ENCODE measurements at places on chromosomes 1 and 21.

GRCh38 chr1:46244656-46245371 is 2.7 kb upstream of the RAD54L start:
- H3K27ac ChIP-seq = no peak overlapping the region
- peaks cover 15% of the 10 kb centered on the region for H3K4me1 ChIP-seq
- H3K27me3 ChIP-seq = no peaks in the 10 kb centered on the region
- no peak overlapping the region for H3K4me3 ChIP-seq
- DNase-seq = no peak

DNA sequence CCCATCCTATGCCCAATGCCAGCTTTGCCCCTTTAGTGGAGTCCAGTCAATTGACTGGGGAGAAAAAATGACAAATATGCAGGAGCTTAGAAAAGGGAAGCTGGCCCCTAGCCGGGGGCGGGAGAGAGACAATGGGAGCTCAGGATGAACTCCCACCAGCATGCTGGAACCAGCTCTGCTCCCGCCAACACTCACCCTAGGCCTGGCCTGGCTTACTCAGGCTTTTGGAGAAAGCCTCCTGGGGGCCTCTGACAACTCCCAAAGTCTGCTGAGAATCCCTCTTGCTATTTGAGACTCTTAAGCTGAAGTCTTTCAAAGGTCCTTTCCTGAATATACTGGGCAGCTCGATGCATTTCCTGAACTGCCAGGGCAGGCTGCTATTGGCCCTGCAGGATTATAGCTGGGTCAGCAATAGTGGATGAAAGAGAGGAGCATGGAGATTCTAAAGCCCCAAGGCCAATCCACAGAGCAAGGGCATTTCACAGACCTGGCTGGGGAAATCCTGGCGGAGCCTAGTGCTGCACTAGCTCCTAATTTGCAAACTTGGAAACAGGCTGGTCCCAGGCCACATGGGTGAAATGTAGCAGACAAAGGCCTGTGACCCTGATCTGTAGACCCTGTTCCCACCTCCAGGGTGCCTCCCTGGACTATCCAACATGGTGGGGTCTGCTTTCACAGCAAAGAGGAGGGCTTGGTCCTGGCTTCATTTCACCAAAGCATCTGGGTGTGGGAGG is 35.7 kb upstream of the CLSTN1 start:
- no peak for DNase-seq
- H3K27me3 ChIP-seq = no peaks in the 10 kb centered on the region
- H3K4me3 ChIP-seq = no peak overlapping the region
- H3K36me3 ChIP-seq = peaks cover 12% of the 10 kb centered on the region

GRCh38 chr1:167671727-167672511 is 41.9 kb downstream of the RCSD1 start:
- no peaks in the 10 kb centered on the region for H3K36me3 ChIP-seq
- no peak overlapping the region for H3K27ac ChIP-seq
- H3K4me1 ChIP-seq = no peaks in the 10 kb centered on the region
- peaks cover 3% of the 10 kb centered on the region for H3K27me3 ChIP-seq
- H3K4me3 ChIP-seq = no peak overlapping the region
- DNase-seq = no peak

DNA sequence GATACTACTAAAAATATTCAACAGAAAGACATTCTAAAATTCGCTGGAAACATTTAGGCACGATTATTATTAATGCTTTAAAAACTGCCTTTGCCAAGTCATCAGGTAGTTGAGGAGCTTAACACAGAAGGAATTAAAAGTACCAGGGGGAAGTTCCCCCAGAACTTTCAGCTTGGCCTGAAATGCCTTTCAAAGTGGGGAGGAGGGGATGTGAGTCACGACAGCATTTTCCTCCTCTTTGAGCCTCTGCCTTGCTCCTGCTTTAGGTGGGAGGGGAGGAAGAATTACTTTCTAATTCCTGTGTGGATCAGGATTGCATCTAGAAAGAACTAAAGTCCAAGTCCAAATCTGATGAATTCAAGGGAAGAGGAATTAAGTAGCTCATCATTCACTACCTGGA is 183.7 kb downstream of the CLIC6 start:
- H3K4me3 ChIP-seq = no peak overlapping the region
- no peak for DNase-seq
- no peaks in the 10 kb centered on the region for H3K36me3 ChIP-seq
- H3K27ac ChIP-seq = no peak overlapping the region
- no peaks in the 10 kb centered on the region for H3K27me3 ChIP-seq
- H3K4me1 ChIP-seq = peaks cover 3% of the 10 kb centered on the region

DNA sequence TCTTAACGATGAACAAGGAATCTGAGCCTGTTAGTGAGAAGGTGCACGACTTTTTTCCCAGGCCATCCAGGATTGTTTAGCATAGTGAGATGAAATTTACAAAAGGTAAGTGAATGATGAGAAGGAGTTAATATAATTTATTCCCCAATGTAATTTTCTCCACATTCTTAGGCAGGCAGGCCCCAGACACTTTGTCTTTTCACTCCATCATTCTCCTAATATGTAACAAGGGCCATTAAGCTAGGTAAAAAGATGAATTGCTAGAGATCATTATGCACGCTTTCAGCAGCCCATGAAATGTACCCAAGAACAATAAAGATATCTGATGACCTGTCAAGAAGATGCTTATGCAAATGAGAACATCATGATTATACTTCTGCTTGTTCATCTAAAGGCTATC is 24.1 kb downstream of the NIBAN1 start:
- no peaks in the 10 kb centered on the region for H3K27me3 ChIP-seq
- no peak for DNase-seq
- no peaks in the 10 kb centered on the region for H3K36me3 ChIP-seq
- H3K27ac ChIP-seq = no peak overlapping the region
- peaks cover 14% of the 10 kb centered on the region for H3K4me1 ChIP-seq
- H3K4me3 ChIP-seq = no peak overlapping the region

GRCh38 chr1:156796340-156797097 is 20.1 kb downstream of the SH2D2A start:
- H3K4me3 ChIP-seq = no peak overlapping the region
- H3K4me1 ChIP-seq = peaks cover 29% of the 10 kb centered on the region
- no peaks in the 10 kb centered on the region for H3K27me3 ChIP-seq
- H3K36me3 ChIP-seq = peaks cover 31% of the 10 kb centered on the region
- no peak for DNase-seq

DNA sequence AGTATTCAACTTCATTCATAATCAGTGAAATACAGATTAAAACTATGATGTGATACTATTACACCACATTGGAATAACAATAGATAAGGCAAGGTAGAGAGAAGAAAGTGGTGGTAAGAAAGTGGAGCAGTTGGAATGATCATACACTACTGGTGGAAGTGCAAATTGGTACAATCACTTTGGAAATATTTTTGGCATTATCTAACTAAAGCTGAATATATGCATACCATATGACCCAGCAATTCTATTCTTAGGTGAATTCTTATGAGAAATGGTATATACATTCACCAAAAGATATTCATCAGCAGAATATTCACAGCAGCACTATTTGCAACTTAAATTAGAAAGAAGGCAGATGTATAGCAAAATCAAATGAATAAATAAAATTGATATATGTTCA is 21.4 kb upstream of the PTPRC start:
- no peak overlapping the region for H3K4me3 ChIP-seq
- H3K36me3 ChIP-seq = no peaks in the 10 kb centered on the region
- DNase-seq = no peak
- H3K27ac ChIP-seq = no peak overlapping the region

DNA sequence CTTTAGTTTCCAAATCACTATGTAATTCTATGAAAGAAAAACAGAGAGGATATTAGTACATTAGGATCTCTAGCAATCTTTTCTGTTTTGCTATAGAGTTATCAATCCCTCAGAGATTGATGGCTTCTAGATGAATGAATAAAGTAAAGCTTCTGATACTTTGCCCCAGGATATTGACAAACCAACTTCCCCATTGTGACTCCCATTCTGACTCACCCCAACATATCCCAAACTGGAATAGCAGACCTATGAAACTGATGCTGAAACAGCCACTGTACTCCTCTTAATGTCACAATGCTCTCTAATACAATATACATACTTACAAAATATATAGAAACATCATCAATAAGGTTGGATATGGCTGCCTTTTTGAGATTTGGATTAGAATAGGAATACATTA is 442.1 kb upstream of the NR5A2 start:
- no peak overlapping the region for H3K4me3 ChIP-seq
- H3K27ac ChIP-seq = no peak overlapping the region
- no peaks in the 10 kb centered on the region for H3K27me3 ChIP-seq
- H3K36me3 ChIP-seq = no peaks in the 10 kb centered on the region
- no peak for DNase-seq

DNA sequence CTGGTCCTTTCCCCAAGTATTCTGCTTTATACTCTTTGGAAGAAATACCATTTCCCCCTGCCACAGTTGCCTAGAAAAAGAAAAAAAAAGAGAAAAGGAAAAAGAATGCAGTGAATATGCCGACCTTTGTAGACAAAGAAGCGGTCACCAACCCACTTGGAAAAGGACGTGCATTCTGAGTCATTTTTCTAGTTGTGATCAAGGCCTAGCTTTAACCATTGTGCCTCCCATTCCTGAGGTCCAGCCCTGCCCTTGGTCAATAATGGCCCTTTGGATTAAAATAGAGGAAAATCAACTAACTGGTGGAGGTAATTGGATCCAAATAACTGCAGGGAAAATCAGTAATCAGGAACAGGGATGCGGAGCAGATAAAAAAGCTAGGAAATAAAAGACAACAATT is 24.8 kb downstream of the S1PR1 start:
- H3K36me3 ChIP-seq = no peaks in the 10 kb centered on the region
- H3K27me3 ChIP-seq = no peaks in the 10 kb centered on the region
- no peak overlapping the region for H3K27ac ChIP-seq
- no peak overlapping the region for H3K4me3 ChIP-seq
- H3K4me1 ChIP-seq = peaks cover 37% of the 10 kb centered on the region

DNA sequence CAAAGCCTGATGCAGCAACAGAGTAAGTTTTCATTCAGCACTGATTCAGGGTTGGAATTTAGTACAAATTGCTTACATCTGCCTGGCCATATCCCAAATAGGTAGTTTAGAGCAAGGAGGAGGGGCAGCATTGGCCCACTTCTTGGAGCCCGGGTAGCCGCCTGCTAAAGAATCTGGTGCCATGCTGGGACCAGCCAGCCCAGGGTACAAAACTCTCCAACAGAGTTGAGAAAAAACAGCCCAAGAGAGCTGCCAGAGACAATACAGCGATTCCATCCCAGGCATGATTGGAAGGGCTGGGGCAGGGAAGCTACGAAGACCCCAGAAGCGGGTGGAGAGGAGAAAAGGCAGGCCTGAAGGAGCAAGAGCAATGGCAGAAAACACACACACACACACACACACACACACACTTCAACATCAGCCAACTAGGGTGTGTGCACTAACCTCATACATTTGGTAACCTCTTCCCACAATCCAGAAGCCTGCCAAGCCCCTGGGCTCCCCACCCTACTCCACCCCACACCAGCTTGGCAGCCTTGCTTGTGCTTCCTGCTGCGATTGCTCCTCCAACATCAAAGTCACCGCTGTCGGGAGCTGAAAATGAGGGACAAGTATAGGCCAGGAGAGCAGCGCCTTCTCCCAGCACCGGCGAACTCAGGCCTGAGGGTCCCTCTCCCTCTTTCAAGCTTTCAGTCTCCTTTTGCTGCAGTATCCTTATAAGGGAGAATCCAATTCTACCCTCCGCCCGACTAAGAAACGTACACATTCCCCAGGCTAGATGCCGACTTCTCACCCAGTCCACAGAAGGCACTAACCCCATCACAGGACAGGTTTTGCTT is 1.2 kb downstream of the PIK3C2B start:
- peak overlapping the region; percentile 94 for H3K4me3 ChIP-seq
- H3K4me1 ChIP-seq = peaks cover 33% of the 10 kb centered on the region
- H3K27me3 ChIP-seq = peaks cover 4% of the 10 kb centered on the region
- DNase-seq = no peak

- H3K27me3 ChIP-seq = no peaks in the 10 kb centered on the region
- no peak overlapping the region for H3K4me3 ChIP-seq
- no peaks in the 10 kb centered on the region for H3K36me3 ChIP-seq
- DNase-seq = no peak
- H3K27ac ChIP-seq = no peak overlapping the region
Measured at GRCh38 chr1:235013512-235013911, 115.1 kb downstream of the TOMM20 start.

GRCh38 chr21:36750576-36750959 is 51.7 kb downstream of the SIM2 start:
- H3K27ac ChIP-seq = peak overlapping the region; percentile 84
- peak overlapping the region; percentile 64 for H3K4me3 ChIP-seq
- no peaks in the 10 kb centered on the region for H3K36me3 ChIP-seq
- peaks cover 55% of the 10 kb centered on the region for H3K4me1 ChIP-seq
- H3K27me3 ChIP-seq = peaks cover 40% of the 10 kb centered on the region
- no peak for DNase-seq

DNA sequence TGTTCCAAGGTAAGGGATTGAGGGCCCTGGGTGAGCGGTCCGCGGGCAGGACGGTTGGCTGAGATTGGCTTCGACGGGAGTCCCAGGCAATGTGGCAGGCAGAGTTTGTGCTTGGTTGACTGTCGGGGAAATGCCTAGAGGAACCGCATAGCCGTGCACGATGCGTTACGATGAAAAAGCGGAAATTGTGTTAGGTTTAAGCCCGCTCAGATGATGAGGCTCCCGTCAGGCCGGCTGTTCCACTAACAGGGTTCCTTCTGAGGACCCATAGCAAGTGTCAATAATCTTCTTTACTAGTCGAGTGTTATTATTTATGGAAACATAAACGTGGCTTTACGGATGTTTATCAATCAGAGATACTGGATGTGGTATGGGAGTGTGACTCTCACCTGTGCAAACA is 117.8 kb upstream of the COL6A1 start:
- no peak overlapping the region for H3K4me3 ChIP-seq
- no peaks in the 10 kb centered on the region for H3K36me3 ChIP-seq
- no peak for DNase-seq
- H3K4me1 ChIP-seq = peaks cover 4% of the 10 kb centered on the region
- peaks cover 9% of the 10 kb centered on the region for H3K27me3 ChIP-seq
- no peak overlapping the region for H3K27ac ChIP-seq

All from type B pancreatic cell (in vitro differentiated cells).